ENCODE measurements at places on chromosomes 11 and 22.

DNA sequence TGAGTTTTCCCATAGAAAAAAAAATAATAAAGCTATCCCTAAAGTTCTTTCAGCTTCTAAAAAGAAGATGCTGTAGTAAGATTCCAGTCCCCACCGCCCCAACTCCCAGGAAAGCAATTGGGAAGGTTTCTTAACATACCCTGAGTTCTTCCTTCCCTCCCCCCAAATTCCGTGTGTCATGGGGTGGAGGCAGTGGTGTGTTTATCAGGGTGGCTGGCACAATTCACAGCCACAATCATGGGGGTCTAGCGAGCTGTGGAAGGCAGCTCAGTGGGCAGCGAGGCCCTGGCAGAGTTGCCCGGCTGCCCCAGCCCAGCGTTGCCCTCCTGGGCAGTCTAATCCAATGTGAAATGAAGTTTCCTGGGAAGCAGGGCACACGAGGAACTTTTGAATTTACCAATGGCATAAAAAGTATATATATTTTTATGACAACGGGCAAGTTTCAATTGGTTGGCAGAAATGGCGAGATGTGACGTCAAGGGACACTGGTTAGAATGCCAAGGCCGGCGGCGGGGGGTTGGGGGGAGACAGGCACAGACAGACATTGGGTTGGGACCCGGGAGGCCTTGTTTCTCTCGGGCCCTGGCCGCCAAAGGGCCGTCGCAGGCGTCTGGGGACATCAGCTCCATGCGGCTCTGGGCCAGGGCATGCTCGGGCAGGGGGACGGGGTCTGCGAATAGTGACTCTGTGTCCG lies 80.7 kb upstream of the PPARA start:
- no peak for DNase-seq

- peak; percentile 34 for DNase-seq
Measured at GRCh38 chr11:12885717-12886239, 123.3 kb upstream of the RASSF10 start.

- no peak for DNase-seq
Measured at GRCh38 chr22:29621761-29622526, 18.5 kb downstream of the NF2 start.

- DNase-seq = no peak
Measured at GRCh38 chr11:7520011-7520942, 6.5 kb downstream of the PPFIBP2 start.

DNA sequence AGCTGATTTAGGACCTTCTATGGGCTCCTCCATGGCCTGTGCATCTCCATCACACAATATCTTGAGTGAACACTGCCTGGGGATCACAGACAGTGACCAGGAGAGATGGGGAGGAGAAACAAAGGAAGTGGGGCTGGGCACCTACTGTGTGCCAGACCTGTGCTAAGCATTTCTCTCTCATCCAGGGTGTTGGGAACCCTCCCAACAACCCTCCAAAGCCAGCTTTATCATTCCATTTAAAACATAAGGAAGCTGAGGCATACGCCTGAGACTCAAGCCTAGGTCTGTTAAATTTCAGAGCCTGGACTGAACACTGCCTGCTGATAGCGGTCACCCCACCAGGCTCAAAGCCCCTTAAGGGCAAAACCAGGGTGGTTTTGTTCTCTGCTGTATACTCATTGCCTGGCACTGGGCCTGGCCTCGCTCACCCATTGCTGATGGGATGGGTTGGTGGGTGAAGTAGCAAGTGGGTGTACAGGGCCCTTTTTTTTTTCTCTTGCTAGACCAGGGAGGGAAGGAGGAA lies 130.1 kb downstream of the MN1 start:
- DNase-seq = no peak

DNA sequence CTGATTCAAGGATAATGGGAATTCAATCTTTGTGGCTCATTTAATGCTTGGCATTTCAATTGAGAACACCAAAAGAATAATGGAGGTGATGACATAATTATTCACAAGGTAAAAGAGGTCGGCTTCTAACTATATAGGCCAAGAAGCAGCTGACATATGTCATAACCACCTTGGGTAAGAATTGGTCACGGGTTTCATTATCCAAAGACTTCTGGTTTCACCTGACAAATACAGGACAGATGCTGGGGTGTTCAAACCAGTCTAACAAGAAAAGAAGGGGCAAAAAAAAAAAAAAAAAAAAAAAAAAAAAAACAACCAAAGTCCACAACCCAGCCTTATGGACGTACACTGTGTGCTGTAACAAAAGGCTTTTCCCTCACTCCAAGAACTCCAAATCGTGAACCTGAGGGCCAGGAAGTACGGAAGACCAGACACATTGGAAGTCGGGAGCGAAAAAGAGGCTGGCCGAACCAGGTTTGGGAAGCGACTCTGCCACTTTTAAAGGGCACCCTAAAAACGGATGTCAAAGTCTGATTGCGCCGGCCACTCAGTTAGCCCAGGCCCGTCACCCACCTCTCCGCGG lies 385 bp downstream of the HARBI1 start:
- no peak for DNase-seq

- DNase-seq = peak; percentile 9
Measured at GRCh38 chr11:70699294-70700221, 301.2 kb downstream of the CTTN start.

Data from SK-N-DZ (cell line).